ENCODE measurements at places on chromosomes 2 and 18.

- DNase-seq, result peak; percentile 14
These were observed 52.1 kb downstream of the CYRIA start for GRCh38 chr2:16613539-16614011.

DNA sequence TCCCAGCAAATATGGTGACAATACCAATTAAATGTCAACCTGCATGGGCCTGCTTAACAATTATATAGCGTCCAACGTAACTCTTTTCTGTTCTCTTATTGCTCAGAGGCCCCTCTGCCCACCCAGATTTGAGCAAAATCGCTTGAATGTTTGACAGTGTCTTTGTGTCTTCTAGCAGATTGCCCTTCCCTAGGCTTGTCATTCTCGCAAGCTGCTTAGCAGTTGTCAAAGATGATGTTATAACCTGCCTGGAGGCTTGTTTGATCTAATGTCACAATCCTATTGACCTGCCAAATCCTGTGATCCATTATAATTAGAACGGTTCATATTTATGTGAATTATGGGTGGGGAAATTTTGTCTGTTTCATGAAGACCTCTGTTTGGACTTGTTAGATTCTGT lies 108.8 kb downstream of the FARSB start:
- no peak for DNase-seq

GRCh38 chr2:37877457-37878315 lies 47.4 kb upstream of the RMDN2 start:
- peak; percentile 77 for DNase-seq

GRCh38 chr18:32610176-32610575 lies 139.5 kb upstream of the GAREM1 start:
- no peak for DNase-seq

GRCh38 chr2:17821535-17822444 lies 5.5 kb downstream of the MSGN1 start:
- no peak for DNase-seq
